ENCODE measurements at places on chromosomes 13 and 19. TPM values are rescaled to one million over a fixed set of nuclear protein-coding genes. Genes with fewer than 3 reads are reported as not detected.

MBD3L3 gene
- total RNA-seq = not detected

C13orf42 gene
- total RNA-seq = not detected

SLITRK6 gene
- total RNA-seq = not detected

KLHL1 gene
- not detected for total RNA-seq

MISP gene
- not detected for total RNA-seq

NTF4 gene
- not detected for total RNA-seq

FFAR2 gene
- not detected for total RNA-seq

MTMR6 gene
- total RNA-seq = 14.1 TPM

PDE4A gene
- total RNA-seq = 1.1 TPM

ZNF763 gene
- total RNA-seq = 1.1 TPM

SIGLEC8 gene
- not detected for total RNA-seq

LGI4 gene
- not detected for total RNA-seq

SPIB gene
- not detected for total RNA-seq

NAPSA gene
- not detected for total RNA-seq

FSD1 gene
- total RNA-seq = 11.6 TPM

TEAD2 gene
- 51.0 TPM for total RNA-seq

UHRF1 gene
- 43.7 TPM for total RNA-seq

CDADC1 gene
- total RNA-seq = 4.1 TPM

NALCN gene
- total RNA-seq = 0.32 TPM

PSG7 gene
- total RNA-seq = not detected

NCR1 gene
- total RNA-seq = not detected

PSG5 gene
- total RNA-seq = not detected

RXFP2 gene
- not detected for total RNA-seq

CCDC70 gene
- total RNA-seq = not detected

GGN gene
- total RNA-seq = 0.13 TPM

ATP12A gene
- not detected for total RNA-seq
